ENCODE measurements at places on chromosomes 11 and 22. TPM values are rescaled to one million over a fixed set of nuclear protein-coding genes. Genes with fewer than 3 reads are reported as not detected.

TMEM135 gene
- 23.4 TPM for polyA plus RNA-seq

SULT4A1 gene
- 4.7 TPM for polyA plus RNA-seq

SESN3 gene
- 5.3 TPM for polyA plus RNA-seq

SLC22A25 gene
- polyA plus RNA-seq, result not detected

NLRP6 gene
- 0.15 TPM for polyA plus RNA-seq

CARD18 gene
- not detected for polyA plus RNA-seq

IFITM10 gene
- not detected for polyA plus RNA-seq

POTEH gene
- not detected for polyA plus RNA-seq

MMP12 gene
- not detected for polyA plus RNA-seq

PGA5 gene
- 0.45 TPM for polyA plus RNA-seq

P4HA3 gene
- polyA plus RNA-seq, result not detected

MPPED1 gene
- not detected for polyA plus RNA-seq

HPX gene
- polyA plus RNA-seq, result 0.71 TPM

SYCE3 gene
- polyA plus RNA-seq, result not detected

SLC39A13 gene
- 15.8 TPM for polyA plus RNA-seq

FOLR2 gene
- not detected for polyA plus RNA-seq

CREB3L1 gene
- 10.3 TPM for polyA plus RNA-seq

CDC42BPG gene
- polyA plus RNA-seq, result 1.8 TPM

ZP1 gene
- not detected for polyA plus RNA-seq
